ENCODE measurements at places on chromosomes 5 and 9.

- no peak for DNase-seq
Measured at GRCh38 chr9:113720495-113720894, 155.6 kb upstream of the ZNF618 start.

DNA sequence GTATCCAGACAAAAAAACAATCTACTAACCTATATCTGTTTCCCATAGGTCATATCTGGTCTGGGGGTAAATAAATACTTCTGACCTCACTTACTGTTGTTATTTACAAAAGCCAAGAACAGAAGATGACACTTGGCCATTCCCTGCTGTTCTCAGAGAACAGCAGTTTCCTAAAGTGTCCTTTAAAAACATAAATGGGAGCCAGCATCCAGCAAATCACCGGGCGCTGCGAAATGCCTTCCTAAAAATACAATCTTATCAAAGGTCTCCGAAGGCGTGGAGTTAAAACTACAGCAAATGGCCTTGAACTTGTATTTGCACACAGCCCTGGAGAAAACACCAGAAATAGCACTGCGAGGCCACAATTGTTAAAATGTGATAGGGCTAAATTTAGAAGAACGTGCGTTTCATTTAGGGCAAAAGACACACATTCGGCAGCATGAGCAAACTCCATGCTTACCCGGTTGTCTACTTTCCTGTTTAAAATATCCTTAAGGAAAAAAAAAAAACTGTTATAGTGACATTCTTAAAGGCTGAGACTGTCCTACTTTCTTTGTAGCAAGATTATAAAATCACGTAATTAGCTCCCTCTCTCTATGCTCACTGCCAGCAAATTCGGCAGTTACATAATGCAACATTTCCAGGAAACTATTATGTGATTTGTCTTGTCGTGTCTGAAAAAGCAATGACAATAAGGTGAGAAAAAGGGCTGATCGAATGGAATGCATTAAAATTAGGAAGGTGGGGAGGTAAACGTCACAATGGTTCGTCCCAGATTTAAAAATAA lies 1.5 kb downstream of the NFIL3 start:
- DNase-seq = no peak

DNA sequence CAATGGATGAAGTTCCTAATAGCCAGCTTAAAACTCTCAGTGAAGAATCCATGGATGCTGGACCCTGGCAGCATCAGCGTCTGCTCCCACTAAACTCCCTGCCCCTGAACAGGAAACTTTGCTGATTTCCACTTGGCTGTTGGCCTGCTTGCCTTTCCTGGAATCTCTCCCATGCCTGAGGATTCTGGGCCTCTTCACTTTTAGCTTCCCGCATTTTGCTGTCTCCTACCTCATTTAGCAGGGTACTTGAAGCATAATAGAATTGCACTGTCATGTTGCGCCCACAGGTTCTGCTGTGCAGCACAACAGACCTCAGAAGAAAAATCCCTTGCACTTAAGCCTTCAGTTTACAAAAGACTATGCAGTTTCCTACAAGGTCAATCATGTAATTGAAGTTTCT lies 127.6 kb downstream of the DROSHA start:
- DNase-seq = no peak

DNA sequence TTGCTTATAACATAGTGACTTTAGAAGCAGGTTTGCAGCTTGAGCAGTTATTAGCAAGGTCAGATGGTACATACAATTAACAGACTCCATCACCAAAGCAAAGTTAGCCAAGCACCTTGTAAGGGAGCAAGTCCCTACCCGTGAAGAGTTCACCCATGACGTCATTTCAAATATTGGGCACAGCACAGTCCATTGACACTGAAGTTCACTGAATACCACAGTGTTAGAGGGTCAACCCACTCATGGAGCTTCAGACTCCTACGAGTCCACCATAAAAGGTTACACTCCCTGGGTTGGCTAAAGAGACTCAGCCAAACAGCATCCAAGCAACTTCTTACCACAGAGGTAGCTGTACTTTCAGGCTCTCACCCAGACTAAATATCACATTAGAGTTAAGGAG lies 77.5 kb downstream of the GALNT10 start:
- no peak for DNase-seq

GRCh38 chr9:70601000-70601951 lies 186.8 kb upstream of the KLF9 start:
- no peak for DNase-seq

DNA sequence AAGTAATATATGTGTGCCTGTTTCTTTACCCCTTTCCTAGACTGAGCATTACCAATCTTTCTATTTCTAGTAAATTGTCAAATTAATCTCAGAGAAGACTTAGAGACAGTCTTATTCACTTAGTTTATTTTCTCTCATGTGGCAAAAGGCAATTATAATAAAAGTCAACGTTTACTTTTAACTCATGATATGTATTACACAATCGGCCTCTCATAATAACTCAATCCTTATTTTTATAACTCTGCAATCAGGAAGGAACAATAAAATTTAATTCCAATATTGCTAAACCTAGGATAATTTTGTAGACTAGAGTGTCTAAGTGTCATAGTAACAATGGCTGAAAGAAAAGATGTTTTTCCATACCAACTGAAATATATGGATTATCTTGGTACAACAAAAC lies 214.6 kb downstream of the PDE4D start:
- no peak for DNase-seq

- DNase-seq = no peak
Measured at GRCh38 chr5:174223355-174223754, 177.8 kb downstream of the NSG2 start.

- DNase-seq = no peak
Measured at GRCh38 chr5:74765929-74766328, 988 bp downstream of the GFM2 start.

- DNase-seq = no peak
Measured at GRCh38 chr9:89863141-89863540, 258.3 kb downstream of the GADD45G start.

DNA sequence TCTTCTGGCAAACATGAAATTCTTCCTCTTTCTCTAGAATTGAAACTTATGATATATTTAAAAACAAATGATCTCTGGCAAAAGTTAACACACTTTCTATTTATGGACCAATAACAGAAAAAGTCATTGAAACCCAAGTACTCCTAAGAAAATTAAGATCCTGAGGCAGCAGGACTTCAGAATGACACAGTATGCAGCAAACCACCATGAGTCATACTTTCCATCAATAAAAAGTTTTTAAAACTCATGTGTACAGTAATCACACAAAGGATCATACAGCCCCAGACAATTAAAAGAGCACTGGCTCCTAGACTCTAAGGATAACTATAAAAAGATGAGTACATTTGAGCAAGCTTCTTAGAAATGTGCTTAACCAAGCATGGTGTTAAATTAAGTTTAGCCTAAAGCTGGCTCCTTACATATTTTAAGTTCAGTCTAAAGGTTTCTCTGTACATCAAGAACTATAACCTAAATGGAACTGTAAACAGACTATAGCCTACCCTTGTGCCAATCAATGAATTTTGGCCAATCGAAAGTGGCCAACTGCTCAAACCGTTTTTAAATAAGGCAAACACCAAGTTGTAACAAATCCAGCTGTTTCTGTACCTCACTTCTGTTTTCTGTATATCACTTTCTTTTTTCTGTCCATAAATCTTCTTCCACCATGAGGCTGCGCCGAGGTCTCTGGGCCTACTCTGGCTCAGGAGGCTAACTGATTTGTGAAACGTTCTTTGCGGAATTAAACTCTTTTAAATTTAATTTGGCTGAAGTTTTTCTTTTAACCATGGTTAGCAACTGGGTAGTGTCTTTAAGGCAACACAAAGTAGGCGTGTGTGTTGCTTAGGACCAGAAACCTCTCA lies 232.1 kb upstream of the PIK3R1 start:
- no peak for DNase-seq

GRCh38 chr9:114261987-114262386 lies 60.9 kb upstream of the ORM1 start:
- DNase-seq = no peak

DNA sequence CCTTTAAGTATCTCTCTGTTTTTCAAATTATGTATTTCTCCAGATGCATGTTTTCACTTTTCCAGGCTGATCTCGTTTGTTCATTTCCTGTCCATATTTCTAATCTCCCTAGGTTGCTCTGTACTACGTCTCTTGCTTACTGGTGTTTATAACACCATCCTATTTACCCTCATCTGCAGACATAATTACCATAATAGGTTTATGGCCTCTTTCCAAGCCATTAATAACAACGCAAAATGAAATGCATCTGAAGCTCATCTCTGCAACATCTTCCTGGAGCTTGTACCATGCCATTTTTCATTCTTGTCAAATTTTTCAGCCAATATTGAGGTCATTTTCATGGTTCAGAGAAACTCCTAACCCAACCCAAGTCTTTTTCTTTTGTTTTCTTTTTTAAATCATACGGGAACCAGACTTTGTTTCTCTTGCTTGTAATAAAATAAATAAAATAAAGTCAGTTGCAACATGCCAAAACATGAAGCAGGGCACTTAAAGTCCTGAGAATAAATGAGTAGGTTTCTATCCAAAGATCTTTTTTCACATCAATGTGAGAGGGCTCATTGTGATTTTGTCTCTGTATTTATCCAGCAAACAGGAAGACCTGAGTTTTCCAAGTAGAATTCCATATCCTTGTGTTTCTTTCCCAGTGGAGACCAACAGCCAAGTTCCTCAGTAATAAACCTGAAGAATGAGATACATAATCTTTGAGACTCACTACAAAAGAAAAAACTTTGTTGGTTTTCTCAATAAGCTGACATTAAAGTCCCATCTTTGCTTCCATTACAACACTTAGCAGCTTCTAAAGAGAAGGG lies 37.0 kb downstream of the DPYSL3 start:
- DNase-seq = no peak

- DNase-seq = no peak
Measured at GRCh38 chr5:115430374-115430773, 114.2 kb downstream of the FEM1C start.

DNA sequence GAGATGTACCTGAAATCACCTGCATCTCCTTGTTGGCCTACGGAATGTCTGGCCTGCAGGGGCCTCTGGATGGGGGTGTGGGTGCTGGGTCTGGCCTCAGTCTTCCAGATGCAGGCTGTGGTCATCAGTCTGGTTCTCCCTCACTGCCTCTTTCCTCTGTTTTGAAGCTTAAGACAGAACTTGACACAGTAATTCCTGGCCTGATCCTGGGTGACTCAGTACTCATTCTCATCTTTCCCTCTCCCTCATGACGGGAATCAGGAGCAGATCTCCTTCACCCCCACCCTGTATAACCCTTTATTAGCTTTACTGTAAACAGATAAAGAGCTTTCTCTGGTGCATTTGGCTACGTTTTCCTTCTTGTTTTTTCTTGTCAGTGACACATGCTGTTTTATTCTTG lies 89.3 kb upstream of the ADAMTS16 start:
- DNase-seq = no peak

DNA sequence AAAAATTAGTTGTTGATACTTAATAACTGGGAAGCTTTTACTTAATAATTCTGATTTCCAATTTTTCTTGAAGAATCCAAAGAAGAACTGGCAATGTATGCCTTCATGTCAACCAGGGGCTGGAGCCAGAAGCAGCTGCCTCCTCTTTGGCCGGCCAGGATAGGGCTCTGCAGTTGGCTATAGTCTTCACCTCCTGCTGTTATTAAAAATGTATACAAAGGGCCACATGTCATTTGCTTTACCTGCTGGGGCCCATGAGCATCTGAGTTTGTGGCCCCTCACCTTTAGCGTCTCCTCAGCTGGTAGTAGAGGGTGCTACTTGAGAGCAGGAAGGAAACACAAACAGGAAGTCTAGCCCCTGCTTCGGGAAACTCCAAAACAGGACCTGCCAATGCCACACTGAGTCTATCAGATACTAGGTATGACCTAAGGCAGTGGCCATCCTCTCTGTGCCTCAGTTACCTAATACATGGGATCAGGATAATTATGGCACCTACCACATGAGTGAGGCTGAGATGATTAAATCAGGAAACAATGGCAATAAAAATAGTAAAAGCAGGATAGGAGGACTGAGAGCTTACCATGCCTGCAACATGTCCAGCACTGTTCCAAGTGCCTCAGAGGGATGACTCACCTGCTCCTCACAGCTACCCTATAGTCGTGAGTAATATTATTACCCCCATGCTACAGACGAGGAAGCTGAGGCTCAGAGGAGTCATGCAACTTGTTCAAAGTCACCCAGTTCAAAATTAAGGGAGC lies 21.3 kb downstream of the CCDC69 start:
- no peak for DNase-seq

- DNase-seq = no peak
Measured at GRCh38 chr5:116626272-116626723, 51.7 kb upstream of the SEMA6A start.

DNA sequence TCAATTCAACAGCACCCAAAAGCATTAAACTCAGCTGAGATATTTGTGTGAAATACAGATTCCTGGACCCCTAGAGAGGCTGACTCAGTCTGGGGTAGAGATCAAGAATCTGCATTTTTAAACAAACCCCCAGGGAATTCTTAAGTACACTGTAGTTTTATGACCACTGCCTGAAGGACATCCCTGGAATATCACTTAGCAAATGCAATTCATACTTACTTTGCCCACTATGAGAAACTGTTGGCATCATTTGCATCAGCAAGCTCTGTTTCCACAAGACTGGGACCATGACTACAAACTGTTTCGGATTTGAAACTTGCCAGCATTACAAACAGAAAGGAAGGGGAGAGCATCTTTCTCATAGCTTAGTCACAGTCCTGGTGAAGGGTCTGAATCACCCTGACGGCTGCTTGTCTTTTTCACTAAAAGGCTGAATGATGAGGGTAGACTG lies 63.7 kb downstream of the MLLT3 start:
- DNase-seq = no peak

DNA sequence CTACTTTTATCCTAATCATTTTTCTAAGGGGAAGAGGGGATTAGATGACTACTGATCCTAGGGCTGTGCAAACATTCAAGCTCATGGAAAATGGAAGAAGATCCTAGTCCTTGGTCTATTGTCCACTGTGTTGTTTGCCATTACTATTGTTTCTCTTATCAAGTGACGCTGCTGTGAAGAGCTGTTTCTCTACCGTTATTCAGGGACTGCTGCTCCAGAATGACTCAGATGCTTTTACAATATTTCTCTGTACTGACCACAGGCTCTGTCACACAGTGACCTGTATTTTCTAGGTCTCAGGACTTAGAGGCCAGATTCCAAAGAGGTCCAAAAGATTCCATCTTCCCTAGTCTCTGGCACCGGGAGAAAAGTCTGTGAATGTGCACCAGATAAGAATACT lies 159.5 kb upstream of the CHD1 start:
- no peak for DNase-seq

DNA sequence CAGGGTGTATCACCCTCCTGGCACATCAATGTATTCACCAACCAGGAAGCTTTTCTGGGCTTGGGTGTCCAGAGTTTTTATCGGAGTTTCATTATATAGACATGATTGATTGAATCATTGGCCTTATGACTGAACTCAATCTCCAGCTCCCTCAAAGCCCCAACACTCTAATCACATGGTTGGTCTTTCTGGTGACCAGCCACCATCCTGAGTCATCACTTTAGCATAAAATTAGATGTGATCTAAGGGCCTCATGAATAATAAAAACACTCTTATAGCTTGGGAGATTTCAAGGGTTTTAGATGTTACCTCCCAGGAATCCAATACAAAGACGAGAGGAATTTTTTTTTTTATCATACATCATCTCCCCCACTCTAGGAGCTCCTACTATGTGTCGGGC lies 7.7 kb upstream of the PBX3 start:
- DNase-seq = no peak

All from stimulated activated CD4-positive, alpha-beta T cell treated with anti-CD3 and anti-CD28 coated beads, Interleukin-1b, Interleukin-23, amount 100 ng/mL, for 1 hour (primary cell).